Large intestine (tissue), 12 donors: ENCODE measurements at places on chromosomes 12 and 14. TPM values are rescaled to one million over a fixed set of nuclear protein-coding genes. Genes with fewer than 3 reads are reported as not detected.

The KCNH3 gene
- polyA plus RNA-seq: 2.2 TPM

DNA sequence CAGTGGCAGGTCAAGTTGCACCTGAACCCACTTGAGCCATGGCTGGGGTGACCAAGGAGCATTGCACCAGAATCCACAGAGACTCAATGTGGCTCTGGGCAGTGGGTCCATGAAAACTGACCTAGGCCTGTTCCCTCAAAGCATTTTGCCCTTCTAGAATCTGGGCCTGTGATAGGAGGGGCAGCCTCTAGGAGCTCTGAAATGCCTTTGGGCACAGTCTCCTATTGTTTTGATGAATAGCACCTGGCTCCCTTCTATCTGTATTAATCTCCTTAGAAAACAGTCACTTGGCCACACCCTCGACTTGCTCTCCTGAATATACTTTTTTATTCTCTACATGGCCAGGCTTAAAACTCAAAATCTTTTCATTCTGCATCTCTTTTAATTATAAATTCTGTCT, 14.1 kb upstream of the KRAS start:
- no peaks in the 10 kb centered on the region for H3K27me3 ChIP-seq
- H3K36me3 ChIP-seq: no peaks in the 10 kb centered on the region
- no peak for DNase-seq
- no peaks in the 10 kb centered on the region for H3K4me1 ChIP-seq

The GPR84 gene
- 0.16 TPM for polyA plus RNA-seq

The ZDHHC22 gene
- polyA plus RNA-seq: 1.6 TPM

- no peak overlapping the region for H3K27ac ChIP-seq
- DNase-seq: no peak
- H3K27me3 ChIP-seq: no peaks in the 10 kb centered on the region
- H3K36me3 ChIP-seq: no peaks in the 10 kb centered on the region
- H3K4me3 ChIP-seq: no peak overlapping the region
These were observed 38.7 kb downstream of the FAR2 start for GRCh38 chr12:29187756-29188155.

The SERPINA3 gene
- polyA plus RNA-seq: 0.51 TPM

The NEMP1 gene
- polyA plus RNA-seq: 12.0 TPM

GRCh38 chr12:116533343-116534251, 25.6 kb upstream of the MAP1LC3B2 start:
- peak overlapping the region; percentile 41 for H3K27ac ChIP-seq
- DNase-seq: peak; percentile 76
- H3K27me3 ChIP-seq: no peaks in the 10 kb centered on the region

DNA sequence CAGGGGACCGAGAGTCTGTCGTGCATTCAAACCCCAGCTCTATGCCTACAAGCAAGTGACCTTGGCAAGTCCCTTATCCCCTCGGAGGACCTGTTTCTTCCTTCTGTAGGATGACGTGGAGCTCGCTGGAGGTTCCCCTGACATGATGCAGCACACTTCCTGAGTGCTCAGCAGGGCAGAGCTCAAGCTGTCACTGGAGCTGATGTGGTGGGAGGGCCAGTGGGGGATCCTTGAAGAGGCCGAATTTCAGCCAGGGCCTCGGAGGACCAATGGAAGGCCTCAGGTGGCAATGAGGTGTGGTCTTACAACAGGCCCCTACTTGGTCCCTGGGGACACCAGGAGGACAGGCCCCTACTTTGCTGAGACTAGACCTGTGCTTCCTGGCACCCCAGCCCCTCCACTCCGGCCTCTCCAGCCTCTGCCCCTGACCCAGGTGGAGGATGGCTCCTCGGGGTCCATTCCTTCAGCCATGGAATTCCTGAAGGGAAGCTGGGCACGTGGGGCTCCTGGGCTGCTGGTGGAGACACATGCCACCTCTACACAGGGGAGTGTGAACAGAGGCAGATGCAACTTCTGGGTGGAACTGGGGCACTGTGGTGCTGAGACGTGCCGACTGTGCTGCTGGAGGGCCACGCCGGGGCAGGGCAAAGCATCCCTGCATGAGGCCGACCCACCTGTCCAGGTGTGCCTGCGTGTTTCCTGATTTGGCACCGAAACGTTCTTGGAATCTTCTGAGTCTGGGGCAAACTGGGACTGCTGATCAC, 18.7 kb upstream of the KIF26A start:
- no peak overlapping the region for H3K4me3 ChIP-seq
- DNase-seq: no peak
- peaks cover 57% of the 10 kb centered on the region for H3K27me3 ChIP-seq
- no peaks in the 10 kb centered on the region for H3K36me3 ChIP-seq
- no peak overlapping the region for H3K27ac ChIP-seq
- peaks cover 5% of the 10 kb centered on the region for H3K4me1 ChIP-seq

- no peak overlapping the region for H3K27ac ChIP-seq
- no peaks in the 10 kb centered on the region for H3K4me1 ChIP-seq
- no peaks in the 10 kb centered on the region for H3K27me3 ChIP-seq
- H3K36me3 ChIP-seq: peaks cover 14% of the 10 kb centered on the region
These were observed 79.3 kb downstream of the ZFC3H1 start for GRCh38 chr12:71584356-71584755.

- H3K27me3 ChIP-seq: no peaks in the 10 kb centered on the region
- peaks cover 35% of the 10 kb centered on the region for H3K36me3 ChIP-seq
- no peak overlapping the region for H3K27ac ChIP-seq
- no peak overlapping the region for H3K4me3 ChIP-seq
- no peak for DNase-seq
- no peaks in the 10 kb centered on the region for H3K4me1 ChIP-seq
These were observed 42.5 kb upstream of the VPS33A start for GRCh38 chr12:122308811-122309210.

The FIGNL2 gene
- 0.76 TPM for polyA plus RNA-seq

GRCh38 chr14:74555476-74556050, 56.5 kb downstream of the LTBP2 start:
- no peaks in the 10 kb centered on the region for H3K27me3 ChIP-seq
- H3K4me3 ChIP-seq: no peak overlapping the region
- H3K4me1 ChIP-seq: no peaks in the 10 kb centered on the region

- H3K4me3 ChIP-seq: no peak overlapping the region
- H3K4me1 ChIP-seq: no peaks in the 10 kb centered on the region
- no peaks in the 10 kb centered on the region for H3K27me3 ChIP-seq
- H3K36me3 ChIP-seq: no peaks in the 10 kb centered on the region
These were observed 254.8 kb downstream of the PRKD1 start for GRCh38 chr14:29672831-29673230.

DNA sequence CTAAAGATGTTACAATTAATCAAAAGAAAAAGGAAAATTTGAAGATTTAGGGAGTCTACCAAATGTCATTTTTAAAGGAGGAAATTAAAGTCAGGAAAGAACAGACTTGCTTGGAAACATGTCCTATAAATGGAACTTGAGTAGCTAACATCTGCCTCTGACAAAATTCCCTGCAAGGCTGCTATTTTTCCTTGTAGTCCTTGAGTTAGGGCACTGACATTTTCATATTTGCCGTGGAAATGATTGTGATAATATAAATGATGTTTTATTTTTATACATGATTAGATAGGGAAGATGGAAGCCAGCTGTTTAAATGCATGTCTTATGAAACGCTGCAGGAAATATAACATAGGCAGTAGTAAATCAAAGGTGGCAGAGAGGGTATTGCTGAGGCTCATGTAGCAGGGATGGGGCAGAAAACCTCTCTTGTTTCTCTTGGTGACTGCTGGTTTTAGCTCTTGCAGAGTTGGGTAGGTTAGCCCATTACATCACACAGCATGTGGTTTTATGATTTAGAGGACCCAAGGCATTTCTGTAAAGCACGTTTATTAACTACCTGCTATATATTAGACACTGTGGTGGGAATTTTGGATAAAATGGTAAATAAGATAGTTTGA, 21.7 kb downstream of the NUBPL start:
- H3K27me3 ChIP-seq: no peaks in the 10 kb centered on the region
- H3K36me3 ChIP-seq: no peaks in the 10 kb centered on the region
- H3K4me1 ChIP-seq: no peaks in the 10 kb centered on the region
- no peak overlapping the region for H3K27ac ChIP-seq
- H3K4me3 ChIP-seq: no peak overlapping the region

The ATG2B gene
- 29.1 TPM for polyA plus RNA-seq
